ENCODE measurements at places on chromosomes 3 and 15.

DNA sequence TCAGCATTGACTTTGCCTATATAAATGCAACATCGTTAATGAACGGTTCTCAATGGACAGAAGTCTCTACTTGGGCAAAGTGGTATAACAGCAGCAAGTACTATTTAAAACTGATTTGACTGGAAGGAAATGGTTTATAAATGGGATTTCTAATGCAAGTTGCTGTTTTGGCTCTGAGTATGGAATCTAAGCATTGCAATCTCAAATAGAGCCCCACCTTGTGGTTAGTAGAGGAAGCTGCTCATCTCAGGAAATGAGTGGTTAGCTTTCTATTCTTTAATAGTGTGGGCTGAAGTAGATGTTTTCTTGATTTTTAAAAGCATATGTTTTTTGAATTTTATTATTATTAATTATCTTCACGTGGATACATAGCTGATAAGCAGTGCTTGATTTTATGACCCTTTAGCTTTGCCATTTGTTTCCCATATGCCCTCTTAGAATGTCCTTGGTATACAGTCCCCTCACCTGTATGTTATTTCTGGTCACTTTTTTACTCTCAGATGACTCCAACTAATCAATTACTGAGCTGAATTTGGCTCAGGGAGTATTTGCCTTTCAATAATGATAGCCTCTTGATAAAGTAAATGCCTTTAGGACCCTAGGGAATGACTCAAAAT is 67.1 kb downstream of the OXSM start:
- DNase-seq, result peak; percentile 62

- DNase-seq, result no peak
Observed at GRCh38 chr3:10757821-10758130, 58.3 kb upstream of the SLC6A11 start.

- DNase-seq, result no peak
Observed at GRCh38 chr15:33150971-33151370, 43.5 kb downstream of the FMN1 start.

GRCh38 chr15:77854980-77855379 is 222.3 kb upstream of the LINGO1 start:
- no peak for DNase-seq

DNA sequence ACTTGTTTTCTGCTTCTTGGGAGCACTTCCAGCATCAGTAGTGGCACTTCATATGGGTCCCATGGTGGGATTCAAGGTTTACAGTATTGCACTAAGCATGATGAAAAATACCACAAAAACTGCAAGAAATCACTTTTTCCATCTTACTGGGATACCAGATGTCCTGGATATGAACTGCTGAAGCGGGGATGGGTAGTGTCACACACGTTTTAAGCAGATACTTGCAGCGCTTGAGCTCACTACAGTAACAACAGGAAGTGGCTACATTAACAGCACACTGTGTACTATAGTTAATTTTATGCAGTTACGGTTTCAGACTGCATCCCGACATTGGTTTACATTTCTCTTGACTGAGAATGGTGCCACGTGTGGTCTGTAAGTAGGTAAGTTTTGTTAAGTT is 3.5 kb upstream of the ISG20 start:
- no peak for DNase-seq

DNA sequence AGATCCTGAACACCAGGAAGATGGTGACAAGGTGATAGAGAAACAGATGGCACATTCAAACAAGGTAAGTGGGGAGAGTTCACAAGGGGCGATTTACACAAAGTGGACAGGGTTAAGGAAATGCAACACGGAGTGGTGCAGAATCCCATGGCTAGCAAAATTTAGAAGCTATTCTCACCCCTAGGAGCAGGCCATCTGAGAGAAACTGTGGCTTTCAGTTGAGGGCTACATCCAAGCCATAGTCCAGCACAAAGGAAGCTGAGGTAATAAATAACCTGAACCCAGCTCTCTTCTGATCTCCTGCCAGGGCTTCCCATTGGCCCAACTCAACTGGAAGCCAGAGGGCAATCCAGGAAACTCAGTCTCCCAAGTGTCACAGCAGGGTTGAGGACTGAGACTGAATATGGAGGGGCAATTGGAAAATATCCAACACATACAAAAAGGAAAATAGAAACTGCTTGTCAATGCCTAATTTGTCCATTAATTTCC is 1.2 kb upstream of the ZNF445 start:
- DNase-seq, result no peak

GRCh38 chr3:72354486-72354885 is 493.8 kb downstream of the SHQ1 start:
- no peak for DNase-seq

DNA sequence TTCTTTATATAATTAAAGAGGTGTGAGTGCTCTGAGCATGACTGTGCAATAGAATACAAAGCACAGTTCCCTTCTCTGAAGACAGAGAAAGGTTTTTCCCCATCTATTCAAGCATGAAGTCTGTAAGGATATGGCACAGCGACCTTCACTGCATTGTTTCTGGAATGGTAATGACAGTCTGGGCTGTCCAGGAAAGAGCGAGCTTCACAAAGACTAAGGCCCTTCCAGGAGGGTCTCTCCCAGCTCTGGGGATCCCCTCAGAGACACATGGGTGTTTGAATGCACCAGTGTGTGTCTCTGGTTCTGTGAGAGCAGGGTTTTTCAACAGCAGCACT is 179.9 kb upstream of the NR2E3 start:
- DNase-seq, result no peak

DNA sequence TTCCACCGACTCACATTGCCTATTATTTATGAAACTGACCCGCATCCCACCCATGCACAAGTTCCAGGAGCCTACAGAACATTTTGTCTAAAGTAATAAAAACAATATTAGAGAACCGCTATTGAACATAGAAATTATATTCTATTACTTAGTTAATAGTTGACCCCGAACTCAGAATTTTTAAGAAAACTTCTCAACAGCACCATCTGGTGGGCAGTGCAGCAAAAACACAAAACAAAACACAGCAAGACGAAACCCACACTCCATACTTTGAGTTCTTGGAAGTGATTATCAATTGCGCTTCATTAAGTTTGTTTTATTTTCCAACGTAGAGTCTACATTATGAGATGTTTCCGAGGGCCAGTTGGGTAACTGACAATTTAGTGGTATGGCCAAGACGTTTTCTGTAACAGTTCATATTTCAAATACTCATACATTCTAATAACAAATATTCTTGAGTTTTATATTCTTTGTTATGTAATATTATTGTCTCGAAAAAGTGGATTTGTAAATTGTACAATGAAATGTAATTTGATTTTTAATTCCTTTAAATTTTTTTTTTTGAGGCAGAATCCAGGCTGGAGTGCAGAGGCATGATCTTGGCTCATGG is 24.0 kb upstream of the C3orf70 start:
- DNase-seq, result peak; percentile 67

DNA sequence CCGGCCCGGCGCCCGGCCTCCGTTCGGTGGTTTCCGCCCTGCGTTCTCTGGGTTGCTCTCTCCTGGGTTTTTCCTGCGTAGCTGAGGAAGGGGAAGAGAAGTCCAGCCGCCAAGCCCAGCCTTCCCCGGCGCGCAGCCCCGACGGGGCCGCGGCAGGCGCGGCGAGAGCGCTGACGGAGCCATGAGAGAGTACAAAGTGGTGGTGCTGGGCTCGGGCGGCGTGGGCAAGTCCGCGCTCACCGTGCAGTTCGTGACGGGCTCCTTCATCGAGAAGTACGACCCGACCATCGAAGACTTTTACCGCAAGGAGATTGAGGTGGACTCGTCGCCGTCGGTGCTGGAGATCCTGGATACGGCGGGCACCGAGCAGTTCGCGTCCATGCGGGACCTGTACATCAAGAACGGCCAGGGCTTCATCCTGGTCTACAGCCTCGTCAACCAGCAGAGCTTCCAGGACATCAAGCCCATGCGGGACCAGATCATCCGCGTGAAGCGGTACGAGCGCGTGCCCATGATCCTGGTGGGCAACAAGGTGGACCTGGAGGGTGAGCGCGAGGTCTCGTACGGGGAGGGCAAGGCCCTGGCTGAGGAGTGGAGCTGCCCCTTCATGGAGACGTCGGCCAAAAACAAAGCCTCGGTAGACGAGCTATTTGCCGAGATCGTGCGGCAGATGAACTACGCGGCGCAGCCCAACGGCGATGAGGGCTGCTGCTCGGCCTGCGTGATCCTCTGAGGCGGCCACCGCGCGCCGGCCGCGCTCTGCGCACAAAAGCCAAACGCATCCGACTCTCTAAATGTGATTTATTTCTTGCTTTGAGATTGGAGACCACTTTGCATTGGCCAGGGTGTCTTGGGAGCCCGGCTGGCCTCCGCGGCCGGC is 727 bp downstream of the RAP2B start:
- peak; percentile 40 for DNase-seq
